Mammary epithelial cell (primary cell): ENCODE measurements at places on chromosomes 5 and 9. TPM values are rescaled to one million over a fixed set of nuclear protein-coding genes. Genes with fewer than 3 reads are reported as not detected.

PTGES gene
- polyA plus RNA-seq: 59.6 TPM

DNAJB5 gene
- 3.4 TPM for polyA plus RNA-seq

ANKRD34B gene
- not detected for polyA plus RNA-seq

MTX3 gene
- polyA plus RNA-seq: 6.5 TPM

DNA sequence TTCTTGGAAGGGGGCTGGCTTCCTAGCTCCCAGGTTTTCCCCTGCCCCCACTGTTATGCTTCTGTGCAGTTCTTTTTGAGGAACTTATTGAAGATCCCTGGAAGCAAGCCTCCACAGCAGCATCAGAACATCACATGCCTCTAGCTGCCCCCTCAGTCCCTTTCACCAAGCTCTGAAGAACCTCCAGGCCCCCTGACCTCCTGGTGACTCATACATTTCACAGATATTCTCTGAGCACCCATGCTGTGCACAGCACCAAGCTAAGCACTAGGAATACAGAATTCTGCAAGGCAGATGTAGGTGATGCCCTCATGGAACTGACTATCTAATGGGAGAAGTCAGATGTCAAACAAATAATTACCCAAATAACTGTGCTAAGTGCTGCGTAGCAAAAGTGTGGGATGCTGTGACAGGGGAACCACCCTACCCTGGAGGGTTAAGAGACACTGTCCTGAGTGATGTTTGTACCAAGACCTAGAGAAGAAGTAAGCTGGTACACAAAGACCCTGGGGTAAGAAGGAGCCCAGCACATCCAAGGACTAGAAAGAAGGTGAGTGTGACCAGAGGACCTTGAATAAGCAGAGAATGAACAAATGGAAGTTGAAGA is 213.7 kb upstream of the NR4A3 start:
- no peak for DNase-seq

DNA sequence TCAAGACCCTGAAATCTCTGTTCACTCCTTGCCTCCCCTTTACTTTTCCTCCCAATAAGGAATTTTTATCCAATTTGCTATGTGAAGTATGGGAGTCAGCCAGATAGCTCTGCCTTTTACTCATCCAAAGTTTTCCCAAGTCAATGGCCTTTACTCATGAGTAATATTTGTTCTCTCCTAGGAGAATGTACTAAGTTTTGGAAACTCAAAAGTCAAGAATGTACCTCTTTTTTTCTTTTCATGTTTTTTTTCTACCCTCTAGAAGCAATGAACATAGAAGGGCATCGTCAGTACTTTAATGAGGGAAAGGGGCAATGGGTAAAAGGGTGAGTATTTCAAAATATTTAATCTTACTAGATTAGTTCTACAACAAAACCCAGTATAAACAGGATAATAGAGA is 140.2 kb upstream of the SGCD start:
- no peak for DNase-seq

GRCh38 chr5:33230467-33231078 is 210.2 kb upstream of the TARS1 start:
- no peak for DNase-seq

DNA sequence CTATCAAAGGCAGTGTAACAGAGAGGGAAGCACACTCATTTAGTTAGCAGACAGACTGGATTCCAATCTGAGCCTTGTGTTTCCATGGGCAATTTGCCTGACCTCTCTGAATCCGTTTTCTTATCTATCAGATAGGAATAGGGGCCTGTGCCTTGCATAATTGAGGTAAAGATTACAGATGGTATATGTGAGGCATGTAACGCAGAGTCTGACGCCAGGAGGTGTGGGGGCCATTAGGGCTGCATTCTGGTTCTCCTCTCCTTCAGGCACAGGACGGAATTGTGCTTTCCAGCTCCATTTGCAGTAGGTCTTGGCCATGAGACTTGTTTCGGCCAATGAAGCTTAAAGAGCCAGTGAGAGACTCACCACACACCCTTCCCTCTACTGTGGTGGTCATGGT is 97.6 kb downstream of the FRMD3 start:
- DNase-seq: no peak
